ENCODE measurements at places on chromosomes 5 and 9.

GRCh38 chr5:173243831-173244305, 8.9 kb upstream of the NKX2-5 start:
- no peak for DNase-seq

DNA sequence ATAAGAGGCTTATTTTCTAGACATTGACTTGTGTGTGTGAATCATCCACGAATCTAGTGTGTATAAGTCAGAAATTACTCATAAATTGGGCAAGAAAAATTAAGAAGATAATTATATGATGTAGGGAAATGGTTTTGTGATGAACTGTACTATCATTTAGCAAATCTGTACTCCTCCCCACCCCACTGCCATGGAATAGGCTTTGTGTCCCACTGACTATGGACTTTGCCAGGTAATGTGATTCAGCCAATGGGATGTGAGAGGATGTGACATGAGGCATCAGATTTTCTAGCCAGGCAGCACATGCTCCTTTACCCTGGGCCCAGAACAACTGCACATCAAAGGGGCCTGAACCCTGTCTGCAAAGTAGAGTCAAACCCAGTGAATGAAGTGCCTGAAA, 406.6 kb downstream of the CTNND2 start:
- DNase-seq, result no peak

- no peak for DNase-seq
Measured at GRCh38 chr9:86511614-86512360, 157.6 kb upstream of the TUT7 start.

DNA sequence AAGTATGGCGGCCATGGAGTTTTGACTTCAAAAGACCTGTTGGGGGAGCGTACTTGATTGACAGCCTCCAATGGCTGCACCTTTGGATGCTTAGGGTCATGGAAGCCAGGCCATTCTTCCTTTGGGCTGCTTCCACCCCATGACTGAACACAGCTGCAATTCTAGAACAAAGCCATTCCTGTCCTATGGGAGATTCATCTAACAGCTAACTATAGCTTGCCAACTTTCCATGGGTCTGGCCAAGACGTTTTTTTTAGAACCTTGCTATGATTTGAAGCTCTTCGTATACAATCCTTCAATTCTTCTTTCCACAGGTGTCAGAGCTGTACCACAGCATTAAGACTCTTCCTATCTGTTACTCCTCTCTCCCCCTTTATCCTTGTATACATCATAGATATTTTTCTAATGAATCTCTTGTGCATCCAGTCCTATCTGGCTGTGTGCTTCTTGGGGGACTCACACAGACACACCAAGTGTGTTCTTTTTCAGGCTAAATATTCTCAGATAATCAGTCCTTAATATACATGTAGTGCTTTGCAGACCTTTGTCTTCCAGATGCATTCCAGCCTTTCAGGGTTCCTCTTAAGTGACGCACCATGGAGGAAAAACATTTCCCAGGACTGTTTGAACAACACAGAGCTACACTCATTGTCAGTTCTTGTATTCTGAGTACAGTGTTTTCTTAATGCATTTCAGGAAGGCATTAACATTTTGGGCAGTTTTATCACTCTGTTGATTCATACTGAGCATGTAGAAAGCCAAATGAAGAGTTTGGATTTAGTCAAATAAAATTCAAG, 198.9 kb downstream of the TAF11L14 start:
- no peak for DNase-seq

DNA sequence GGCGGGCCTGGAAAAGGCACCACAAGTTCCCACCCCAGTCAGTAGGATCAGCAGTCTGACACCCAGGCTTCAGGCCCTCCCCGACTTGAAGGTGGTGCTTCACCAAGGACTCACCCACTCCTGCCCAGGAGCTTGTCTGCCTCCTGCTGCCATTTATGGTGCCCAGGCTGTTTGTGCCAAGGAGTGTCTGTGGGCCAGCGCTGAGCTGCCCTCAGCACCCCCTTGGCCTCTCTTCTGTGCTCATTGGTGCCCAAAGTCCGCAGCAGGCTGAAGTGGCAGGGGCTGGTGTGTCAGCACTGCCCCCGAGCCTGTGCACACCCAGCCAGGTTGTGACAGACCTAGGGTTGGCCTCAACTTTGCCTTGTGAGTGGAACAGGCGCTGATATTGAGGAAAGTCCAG, 23.5 kb downstream of the JMY start:
- DNase-seq, result no peak

- DNase-seq, result peak; percentile 27
Measured at GRCh38 chr5:33319841-33320240, 120.9 kb upstream of the TARS1 start.

Data from iris pigment epithelial cell (primary cell).